ENCODE measurements at places on chromosomes 11 and 22.

DNA sequence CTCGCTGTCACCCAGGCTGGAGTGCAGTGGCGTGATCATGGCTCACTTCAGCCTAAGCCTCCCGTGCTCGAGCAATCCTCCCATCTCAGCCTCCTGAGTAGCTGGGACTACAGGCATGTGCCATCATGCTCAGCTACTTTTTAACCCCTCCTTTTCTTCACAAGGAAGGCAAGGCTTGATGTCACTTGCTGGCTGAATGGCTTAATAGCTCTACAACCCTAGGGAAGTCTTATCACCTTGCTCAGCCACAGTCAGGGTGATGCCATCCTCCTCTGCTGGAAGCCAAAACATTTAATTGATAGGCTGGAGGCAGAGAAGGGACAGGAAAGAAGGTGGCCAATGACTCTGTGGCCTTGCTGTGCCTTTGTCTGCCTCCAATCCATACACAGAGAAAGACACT, 131.9 kb downstream of the MED15 start:
- no peaks in the 10 kb centered on the region for H3K36me3 ChIP-seq
- H3K4me1 ChIP-seq: no peaks in the 10 kb centered on the region
- H3K4me3 ChIP-seq: no peak overlapping the region
- no peak overlapping the region for H3K27ac ChIP-seq

DNA sequence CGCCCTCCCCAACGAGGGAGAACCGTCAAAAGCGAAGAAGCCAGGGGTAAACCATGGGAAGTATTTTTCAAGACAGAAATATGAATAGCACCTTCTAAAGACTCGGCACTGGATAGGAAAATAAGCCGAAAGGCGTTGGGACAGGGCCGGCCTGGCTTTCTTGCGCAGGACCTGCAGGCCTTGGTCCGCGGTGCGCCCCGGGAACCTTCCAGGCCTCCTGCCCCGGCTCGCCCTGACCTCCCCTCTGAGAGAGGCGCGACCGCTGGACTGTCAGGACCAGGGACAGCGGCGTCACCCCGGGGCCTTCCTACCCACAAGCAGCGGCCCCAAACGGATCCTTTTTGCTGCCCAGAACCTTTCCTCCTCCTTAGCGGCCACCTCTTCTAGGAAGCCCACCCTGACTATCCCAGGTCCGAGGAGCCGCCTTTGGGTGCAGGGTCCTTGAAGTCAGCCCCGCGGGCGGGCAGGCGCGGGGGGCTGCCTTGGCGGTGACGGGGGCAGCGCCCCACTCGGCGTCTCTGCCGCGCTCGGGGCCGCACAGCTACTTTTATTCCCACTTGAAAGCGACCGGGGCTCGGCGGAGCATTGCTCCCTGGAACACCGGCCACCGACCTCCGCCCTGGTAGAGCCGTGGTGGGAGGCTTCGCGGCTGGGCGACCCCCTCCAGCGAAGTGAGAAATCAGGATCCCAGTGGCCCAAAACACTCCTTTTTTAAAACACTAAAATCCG, 650 bp upstream of the MAPK11 start:
- peaks cover 2% of the 10 kb centered on the region for H3K36me3 ChIP-seq
- H3K4me1 ChIP-seq: peaks cover 7% of the 10 kb centered on the region
- H3K27ac ChIP-seq: no peak overlapping the region
- no peaks in the 10 kb centered on the region for H3K27me3 ChIP-seq
- peak; percentile 64 for DNase-seq
- H3K4me3 ChIP-seq: peak overlapping the region; percentile 74

GRCh38 chr11:47161890-47162289, 14.8 kb downstream of the ARFGAP2 start:
- H3K27me3 ChIP-seq: no peaks in the 10 kb centered on the region
- H3K4me1 ChIP-seq: peaks cover 9% of the 10 kb centered on the region
- peaks cover 22% of the 10 kb centered on the region for H3K36me3 ChIP-seq

GRCh38 chr11:22666325-22666687, at the start of gene GAS2:
Gene GAS2 (plus strand): TSS chr11:22666611. CDS start chr11:22674870, 8,259 bp downstream.
- peaks cover 65% of the 10 kb centered on the region for H3K27me3 ChIP-seq
- no peak within 1 kb of the TSS for H3K27ac ChIP-seq
- peak within 1 kb of the TSS; percentile 12 for H3K4me3 ChIP-seq
- no peaks in the 10 kb centered on the region for H3K36me3 ChIP-seq
- peaks cover 5% of the 10 kb centered on the region for H3K4me1 ChIP-seq

DNA sequence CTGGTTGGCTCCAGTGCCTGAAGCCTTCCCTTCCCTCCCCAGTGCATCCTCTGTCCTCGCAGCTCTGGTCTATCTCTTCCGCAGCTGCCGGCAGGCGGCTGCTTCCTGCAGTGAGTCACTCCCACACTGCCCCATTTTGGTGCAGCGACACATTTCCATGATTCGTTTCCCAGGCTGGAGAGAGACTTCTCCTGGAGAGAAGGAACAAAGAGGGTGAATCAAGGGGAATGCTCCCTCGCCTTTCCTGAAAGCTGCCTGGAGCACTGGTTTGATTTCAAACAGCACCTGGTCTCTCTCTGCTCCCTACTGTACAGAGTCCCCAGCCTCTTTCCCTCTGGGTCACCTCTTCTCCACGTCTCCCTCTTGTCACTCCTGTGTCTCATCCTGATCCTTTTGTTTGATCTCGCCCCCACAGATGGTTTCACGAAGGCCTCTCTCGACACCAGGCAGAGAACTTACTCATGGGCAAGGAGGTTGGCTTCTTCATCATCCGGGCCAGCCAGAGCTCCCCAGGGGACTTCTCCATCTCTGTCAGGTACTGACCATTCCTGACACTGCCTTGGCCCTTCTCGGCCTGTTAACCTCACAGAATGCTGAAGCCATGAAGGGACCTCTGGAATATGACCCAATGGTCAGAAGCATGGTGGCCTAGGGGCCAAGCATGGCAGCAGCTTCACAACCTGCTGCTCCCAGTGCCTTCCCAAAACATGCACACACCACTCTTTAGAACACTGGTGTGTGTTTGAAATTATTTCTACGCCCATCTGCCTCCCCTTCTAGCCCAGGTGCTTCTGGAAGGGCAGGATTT, at the start of gene TMA7B:
TMA7B (plus strand) TSS at position 758 of the 808 bp plus-strand sequence. CDS start 3,978 bp downstream, outside the sequence.
- peaks cover 63% of the 10 kb centered on the region for H3K4me1 ChIP-seq
- H3K36me3 ChIP-seq: peaks cover 85% of the 10 kb centered on the region
- H3K27me3 ChIP-seq: no peaks in the 10 kb centered on the region
- peak within 1 kb of the TSS; percentile 84 for H3K27ac ChIP-seq
- no peak for DNase-seq

DNA sequence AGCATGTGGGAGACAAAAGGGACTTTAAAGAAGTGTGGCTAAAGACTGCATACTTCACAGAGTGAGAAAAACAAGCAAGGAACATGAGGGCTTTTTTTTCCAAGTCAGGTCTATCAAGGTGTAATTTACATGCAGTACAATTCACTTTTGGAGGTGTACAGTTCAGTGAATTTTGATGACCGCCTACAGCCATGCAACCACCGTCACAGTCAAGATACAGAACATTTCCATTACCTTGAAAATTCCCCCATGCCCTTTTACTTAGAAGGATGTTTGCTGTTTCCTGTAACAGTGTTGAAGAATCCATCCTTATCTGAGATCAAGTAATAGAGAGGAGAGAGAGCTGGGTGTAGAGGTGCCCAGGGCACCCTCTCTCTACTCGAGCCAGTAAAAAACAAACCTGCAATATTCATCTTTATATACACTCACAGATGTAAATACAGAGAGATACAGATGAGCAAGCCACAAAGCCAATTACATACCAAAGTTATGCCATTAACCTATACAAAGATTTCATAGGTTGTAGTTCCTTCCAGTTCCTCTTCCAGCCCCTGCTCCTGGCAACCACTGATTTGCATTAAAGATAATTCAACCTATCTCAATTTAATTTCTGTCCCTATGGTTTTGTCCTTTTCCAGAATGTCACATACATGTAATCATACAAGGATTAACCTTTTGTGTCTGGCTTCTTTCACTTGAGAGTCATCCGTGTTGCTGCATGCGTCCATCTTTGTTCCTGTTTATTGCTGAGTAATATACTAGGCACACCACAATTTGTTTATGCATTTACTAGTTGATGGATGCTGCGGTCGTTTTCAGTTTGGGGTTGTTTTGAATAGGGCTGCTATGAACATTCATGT, 35.0 kb upstream of the RASD2 start:
- H3K4me1 ChIP-seq: no peaks in the 10 kb centered on the region
- H3K27me3 ChIP-seq: peaks cover 35% of the 10 kb centered on the region
- no peak overlapping the region for H3K4me3 ChIP-seq
- no peak for DNase-seq

DNA sequence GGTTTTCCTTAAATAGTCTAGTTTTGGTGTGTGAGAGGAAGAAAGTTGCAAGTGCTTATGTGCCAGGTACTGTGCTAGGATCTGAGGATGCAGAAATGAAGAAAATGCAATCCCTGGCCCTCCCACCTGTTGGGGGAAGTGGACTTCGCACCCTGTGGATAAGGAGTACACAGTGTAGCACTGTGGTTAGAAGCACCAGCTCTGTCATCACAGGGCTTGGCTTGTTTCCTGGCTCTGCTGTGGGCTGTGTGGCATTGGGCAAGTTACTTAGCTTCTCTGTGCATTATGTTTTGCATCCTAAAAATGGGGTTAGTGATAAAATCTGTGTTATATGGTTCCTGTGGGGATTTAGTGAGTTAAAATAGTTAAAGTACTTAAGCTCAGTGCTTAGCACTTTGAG, 68.2 kb downstream of the ENDOD1 start:
- H3K27ac ChIP-seq: peak overlapping the region; percentile 73
- peaks cover 32% of the 10 kb centered on the region for H3K4me1 ChIP-seq

GRCh38 chr11:9982127-9982795, 311.8 kb downstream of the SBF2 start:
- no peak overlapping the region for H3K4me3 ChIP-seq
- H3K27ac ChIP-seq: no peak overlapping the region
- no peak for DNase-seq
- peaks cover 6% of the 10 kb centered on the region for H3K4me1 ChIP-seq
- H3K27me3 ChIP-seq: no peaks in the 10 kb centered on the region
- H3K36me3 ChIP-seq: no peaks in the 10 kb centered on the region

GRCh38 chr11:33334627-33335026, 77.4 kb downstream of the HIPK3 start:
- no peak overlapping the region for H3K4me3 ChIP-seq
- DNase-seq: no peak
- H3K27me3 ChIP-seq: no peaks in the 10 kb centered on the region

DNA sequence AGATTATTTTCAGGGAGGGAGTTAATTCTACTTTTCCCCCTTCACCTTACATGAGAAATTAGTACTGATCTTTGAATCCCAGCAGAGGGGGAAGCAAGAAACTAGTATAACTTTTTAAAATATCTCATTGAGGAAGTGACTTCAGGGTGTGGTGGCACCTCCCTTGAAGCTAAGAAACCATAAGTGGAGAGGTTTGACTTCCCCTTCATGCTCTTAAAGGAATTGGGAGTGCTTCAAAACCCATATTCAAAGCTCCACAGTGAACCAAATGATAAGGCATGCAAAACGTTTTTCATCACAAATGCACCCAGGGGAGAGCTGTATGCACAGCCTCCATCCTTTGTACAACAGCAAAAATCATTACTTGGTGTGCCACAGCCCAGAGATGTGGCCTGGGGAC, 540 bp downstream of the MS4A14 start:
- H3K27me3 ChIP-seq: peaks cover 20% of the 10 kb centered on the region
- no peak for DNase-seq
- no peak overlapping the region for H3K27ac ChIP-seq
- H3K4me3 ChIP-seq: no peak overlapping the region

DNA sequence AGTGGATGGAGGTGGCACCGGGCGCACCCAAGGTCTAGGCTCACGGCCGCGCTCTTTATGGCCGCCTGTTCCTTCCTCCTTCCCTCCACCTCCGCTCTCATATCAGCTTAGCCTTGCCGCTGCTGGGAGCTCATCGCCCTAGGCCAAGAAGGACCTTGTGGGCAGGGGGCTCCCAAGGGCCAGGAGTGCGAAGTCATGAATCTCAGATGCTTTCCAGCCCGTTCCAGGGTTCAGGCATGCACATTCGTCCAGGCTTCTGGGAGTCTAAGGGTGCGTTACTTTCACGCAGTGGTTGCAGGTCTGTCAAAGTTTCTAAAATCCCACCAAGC, 4.1 kb upstream of the GALR3 start:
- peak overlapping the region; percentile 36 for H3K4me3 ChIP-seq
- no peaks in the 10 kb centered on the region for H3K4me1 ChIP-seq
- peaks cover 19% of the 10 kb centered on the region for H3K27me3 ChIP-seq
- H3K27ac ChIP-seq: no peak overlapping the region
- DNase-seq: no peak

GRCh38 chr11:14224395-14224794, 134.6 kb downstream of the RRAS2 start:
- H3K4me3 ChIP-seq: no peak overlapping the region
- no peak overlapping the region for H3K27ac ChIP-seq
- H3K27me3 ChIP-seq: peaks cover 10% of the 10 kb centered on the region
- no peak for DNase-seq
- no peaks in the 10 kb centered on the region for H3K4me1 ChIP-seq
- H3K36me3 ChIP-seq: peaks cover 3% of the 10 kb centered on the region

DNA sequence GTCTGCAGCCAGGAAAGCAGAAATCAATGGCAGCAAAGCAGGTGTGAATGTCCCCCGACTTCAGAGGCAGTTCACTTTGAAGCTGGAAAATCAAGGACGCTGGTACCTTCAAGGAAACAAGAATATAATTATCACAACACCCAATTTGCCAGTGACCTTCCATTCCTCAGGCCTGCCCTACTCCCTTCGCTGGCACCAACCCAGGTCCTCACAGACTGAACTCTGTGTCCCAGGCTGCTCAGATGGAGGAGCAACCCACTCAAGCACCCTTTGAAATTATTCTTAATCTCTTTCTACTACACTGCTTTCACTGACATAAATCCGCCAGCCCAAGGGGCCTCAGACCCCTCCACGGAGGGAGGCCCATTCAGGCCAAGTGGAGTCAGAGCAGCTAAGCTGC, 64.7 kb upstream of the WT1 start:
- peaks cover 12% of the 10 kb centered on the region for H3K27me3 ChIP-seq
- H3K4me3 ChIP-seq: no peak overlapping the region
- H3K36me3 ChIP-seq: no peaks in the 10 kb centered on the region
- H3K27ac ChIP-seq: no peak overlapping the region
- H3K4me1 ChIP-seq: no peaks in the 10 kb centered on the region
- no peak for DNase-seq

- DNase-seq: no peak
- H3K4me3 ChIP-seq: no peak overlapping the region
- no peaks in the 10 kb centered on the region for H3K27me3 ChIP-seq
- H3K27ac ChIP-seq: no peak overlapping the region
Measured at GRCh38 chr11:55457641-55458040, 89.9 kb downstream of the OR4A15 start.

- H3K27ac ChIP-seq: peak overlapping the region; percentile 100
- H3K27me3 ChIP-seq: no peaks in the 10 kb centered on the region
- peaks cover 57% of the 10 kb centered on the region for H3K4me1 ChIP-seq
- DNase-seq: no peak
- H3K36me3 ChIP-seq: peaks cover 27% of the 10 kb centered on the region
Measured at GRCh38 chr22:41094041-41094593, 1.7 kb downstream of the EP300 start.

Measured in central memory CD8-positive, alpha-beta T cell (primary cell).